MCF 10A (cell line): ENCODE measurements at places on chromosomes 4 and X. TPM values are rescaled to one million over a fixed set of nuclear protein-coding genes. Genes with fewer than 3 reads are reported as not detected.

Gene NLGN4X
- 1.6 and 2.2 TPM in 2 replicates for total RNA-seq

Gene HTR2C
- total RNA-seq: not detected in 2 replicates

Gene CYSLTR1
- total RNA-seq: 0.16 TPM in 1 of 2 replicates, not detected in the other

Gene GPR119
- not detected in 2 replicates for total RNA-seq

Gene TMSB15A
- total RNA-seq: not detected in 2 replicates

Gene TSPAN6
- total RNA-seq: 4.9 and 5.6 TPM in 2 replicates

Gene USP51
- 0.17 TPM in 1 of 2 replicates, not detected in the other for total RNA-seq

Gene RPS6KA6
- not detected in 2 replicates for total RNA-seq

Gene LONRF3
- total RNA-seq: 1.0 and 1.4 TPM in 2 replicates

Gene MAGEA10
- total RNA-seq: not detected in 2 replicates

Gene EREG
- 28.3 and 34.0 TPM in 2 replicates for total RNA-seq

GRCh38 chrX:97016106-97016505 lies 132.4 kb downstream of the RPA4 start:
- DNase-seq: no peak

DNA sequence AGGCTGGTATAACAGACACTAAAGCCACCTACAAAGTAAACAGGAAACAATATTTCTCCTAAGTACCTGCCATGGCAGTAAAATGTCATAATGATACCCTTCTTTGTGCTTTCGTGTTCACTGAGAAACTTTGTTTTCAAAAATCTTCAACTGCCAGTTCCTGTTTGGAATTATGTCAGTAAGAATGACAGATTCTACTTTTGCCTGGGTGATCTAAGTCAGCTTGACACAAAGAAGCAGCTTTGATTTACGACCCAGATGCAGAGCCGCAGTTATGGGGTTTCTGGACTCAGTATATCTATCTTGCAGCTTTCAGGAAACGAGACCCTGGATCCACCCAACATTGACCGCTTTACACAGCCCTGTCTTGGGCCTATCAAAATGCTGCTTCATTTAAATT lies 71.2 kb downstream of the SNX25 start:
- DNase-seq: no peak

GRCh38 chrX:43456063-43456462 lies 200.0 kb upstream of the MAOA start:
- no peak for DNase-seq

DNA sequence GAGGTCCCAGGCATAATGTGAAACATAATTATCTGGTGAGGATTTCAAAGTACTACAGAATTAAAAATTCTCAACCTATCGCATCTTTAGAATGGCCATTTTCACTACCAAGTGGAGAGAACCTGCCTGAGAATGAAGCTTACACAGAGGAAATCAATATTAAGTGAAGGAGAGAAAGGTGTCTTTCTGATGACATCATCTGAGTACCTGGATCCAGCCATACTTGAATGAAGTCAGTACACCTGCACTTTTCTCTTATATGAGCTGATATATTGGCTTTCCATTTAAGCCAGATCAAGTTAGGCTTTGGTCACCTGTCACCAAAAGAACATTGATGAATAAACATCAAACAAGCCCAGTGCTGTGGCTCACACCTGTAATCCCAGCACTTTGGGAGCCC lies 118.9 kb upstream of the MED14 start:
- no peak for DNase-seq

DNA sequence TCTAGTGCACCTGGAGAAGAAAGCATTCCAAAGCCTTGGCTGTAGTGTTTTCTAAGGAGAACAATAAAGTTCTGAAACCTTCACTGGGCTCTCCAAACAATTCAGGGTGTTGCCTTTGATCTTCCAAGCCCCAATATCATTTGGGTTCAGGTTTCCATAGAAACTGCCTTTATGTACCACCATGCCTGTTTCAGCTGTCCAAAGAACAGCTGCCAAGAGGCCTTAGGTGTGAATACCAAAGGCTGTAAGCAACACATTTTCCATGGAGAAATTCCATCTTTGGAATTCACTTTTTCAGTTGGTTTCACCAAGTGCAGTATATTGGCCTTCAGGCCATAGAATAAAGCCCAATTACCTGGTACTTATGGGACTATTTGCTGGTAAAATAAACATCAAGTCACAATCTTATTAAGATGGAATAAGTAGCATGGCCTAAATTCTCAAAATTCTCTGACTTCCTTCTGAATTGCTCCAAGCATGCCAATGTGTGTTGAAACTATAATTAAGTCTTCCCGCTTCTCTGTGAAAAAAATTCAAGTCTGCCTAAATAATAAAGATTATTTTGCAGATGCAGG lies 61.9 kb downstream of the COX18 start:
- DNase-seq: no peak

GRCh38 chr4:75939890-75940691 lies 722 bp downstream of the NAAA start:
- peak; percentile 55 for DNase-seq

DNA sequence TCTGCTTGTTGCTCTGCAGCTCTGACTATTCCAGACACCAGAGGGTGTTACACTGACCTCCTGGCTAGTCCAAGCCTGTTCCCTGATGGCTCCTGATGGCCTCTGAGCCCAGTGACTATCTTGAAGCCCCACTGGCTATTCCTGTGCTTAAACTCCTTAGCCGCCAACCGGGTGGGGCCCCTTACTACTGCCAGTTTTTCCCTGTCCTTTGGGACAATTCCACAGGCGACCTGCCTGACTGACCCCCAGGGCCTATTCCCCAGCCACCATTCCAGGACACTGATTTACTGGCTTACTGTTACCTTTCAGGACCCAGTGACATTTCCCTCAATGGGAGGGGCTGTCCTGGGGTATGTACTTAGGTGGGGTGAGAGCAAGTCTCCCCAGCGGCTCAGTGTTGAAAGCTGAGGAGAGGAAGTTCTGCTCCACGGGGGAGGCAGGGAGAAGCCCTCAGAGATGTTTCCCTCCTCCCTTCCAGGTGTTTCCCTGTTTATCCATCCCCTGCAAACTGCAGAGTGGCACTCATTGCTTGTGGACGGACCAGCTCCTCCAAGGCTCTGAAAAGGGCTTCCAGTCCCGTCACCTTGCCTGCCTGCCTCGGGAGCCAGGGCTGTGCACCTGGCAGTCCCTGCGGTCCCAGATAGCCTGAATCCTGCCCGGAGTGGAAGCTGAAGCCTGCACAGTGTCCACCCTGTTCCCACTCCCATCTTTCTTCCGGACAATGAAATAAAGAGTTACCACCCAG lies 4.0 kb downstream of the TIMP1 start:
- DNase-seq: no peak

- no peak for DNase-seq
Observed at GRCh38 chrX:73182502-73183114, 32.0 kb downstream of the NAP1L2 start.

GRCh38 chr4:146432065-146432464 lies 89.7 kb downstream of the SLC10A7 start:
- no peak for DNase-seq

DNA sequence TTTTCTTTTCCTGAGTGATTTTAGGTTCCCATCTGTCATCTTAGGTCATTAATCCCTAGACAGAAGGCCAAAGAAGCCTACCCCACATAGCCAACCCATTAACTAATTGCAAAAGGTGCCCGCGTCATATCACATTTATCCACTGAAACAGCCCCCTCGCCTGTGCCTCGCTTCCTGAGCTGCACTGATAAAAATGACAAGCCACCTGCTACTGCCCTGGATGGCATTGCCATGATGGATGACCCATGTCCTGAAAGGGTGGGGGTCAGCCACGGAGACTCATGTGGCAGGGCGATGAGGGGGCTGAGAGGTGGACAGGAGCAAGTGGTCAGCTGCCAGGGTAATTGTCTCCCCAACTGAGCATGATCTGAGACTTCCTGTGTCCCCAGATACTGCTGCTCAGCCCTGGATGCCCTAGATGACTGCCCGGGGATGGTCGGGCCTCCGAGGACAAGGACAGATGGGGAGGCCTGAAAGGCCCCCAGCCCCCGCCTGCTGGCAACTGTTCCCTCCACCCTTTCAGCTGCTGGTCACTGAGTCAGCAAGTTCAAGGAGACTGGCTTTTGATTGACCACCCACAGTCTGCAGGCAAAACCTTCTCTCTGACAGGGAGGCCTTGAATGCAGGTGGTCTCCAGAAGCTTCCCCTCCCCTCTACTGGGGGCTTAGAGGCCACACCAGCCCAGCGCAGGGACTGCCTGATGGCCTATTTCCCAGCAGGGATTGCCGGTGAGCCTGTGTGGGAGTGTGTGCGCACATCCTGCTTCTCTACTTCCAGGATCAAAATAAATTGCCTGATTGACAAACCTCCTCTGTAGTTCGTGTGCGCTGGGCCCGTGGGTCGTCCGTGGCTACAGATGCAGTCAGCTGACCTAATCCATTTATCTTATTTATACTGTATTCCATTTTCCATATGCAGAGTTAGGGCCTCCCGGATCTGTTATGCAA lies 496.3 kb downstream of the BCOR start:
- DNase-seq: no peak

- peak; percentile 40 for DNase-seq
Observed at GRCh38 chr4:20662851-20663250, 37.4 kb upstream of the PACRGL start.

DNA sequence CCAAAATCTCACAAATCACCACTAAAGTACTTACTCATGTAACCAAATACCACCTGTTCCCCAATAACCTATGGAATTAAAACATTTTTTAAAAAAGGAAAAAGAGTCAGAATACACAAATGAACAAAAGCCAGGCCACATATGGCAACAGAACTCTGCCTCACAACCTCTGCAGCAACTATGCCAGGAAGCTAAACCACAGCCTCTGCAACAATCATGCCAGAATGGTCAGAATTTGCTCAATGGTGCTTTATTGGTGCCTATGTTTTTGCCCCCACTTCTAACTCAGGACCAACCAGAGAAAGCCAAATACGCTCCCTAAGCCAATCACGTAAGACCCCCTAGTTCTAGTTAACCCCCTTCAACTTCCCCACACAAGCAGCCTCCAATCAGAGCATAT lies 69.6 kb downstream of the HOPX start:
- DNase-seq: no peak

GRCh38 chr4:147110473-147111367 lies 165.1 kb upstream of the TTC29 start:
- DNase-seq: no peak

DNA sequence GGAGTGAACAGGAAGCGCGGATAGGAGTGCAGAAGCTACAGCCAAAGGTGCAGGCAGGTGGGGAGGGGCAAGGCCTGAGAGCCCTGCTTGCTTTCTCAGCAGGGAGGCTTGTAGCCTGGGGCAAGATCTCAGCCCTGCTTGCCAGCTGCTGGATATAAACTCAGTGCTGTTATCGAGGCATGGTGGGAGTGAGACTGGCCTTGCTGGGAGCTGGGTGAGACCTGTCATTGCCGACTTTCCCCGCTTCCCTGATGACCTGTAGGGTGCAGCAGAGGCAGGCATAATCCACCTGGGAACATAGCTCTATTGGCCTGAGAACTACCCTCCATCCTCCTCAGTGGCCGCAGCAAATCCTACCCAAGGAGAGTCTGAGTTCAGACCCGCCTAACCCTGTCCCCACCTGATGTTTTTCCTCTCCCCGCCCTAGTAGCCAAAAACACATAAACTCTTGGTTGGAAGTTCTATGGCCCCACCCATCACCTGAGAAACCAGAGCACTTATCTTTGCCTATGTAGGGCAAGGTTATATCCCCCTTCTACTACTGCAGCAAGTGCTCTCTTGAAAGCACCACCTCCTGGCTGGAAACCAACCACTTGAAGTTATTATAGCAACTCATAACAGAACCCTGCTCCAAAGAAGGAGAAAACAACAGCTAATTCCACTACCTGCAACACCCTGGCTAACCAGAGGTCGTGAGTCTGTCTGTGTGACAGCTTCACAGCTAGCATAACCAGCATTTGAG lies 80.7 kb downstream of the FHIP1A start:
- no peak for DNase-seq

DNA sequence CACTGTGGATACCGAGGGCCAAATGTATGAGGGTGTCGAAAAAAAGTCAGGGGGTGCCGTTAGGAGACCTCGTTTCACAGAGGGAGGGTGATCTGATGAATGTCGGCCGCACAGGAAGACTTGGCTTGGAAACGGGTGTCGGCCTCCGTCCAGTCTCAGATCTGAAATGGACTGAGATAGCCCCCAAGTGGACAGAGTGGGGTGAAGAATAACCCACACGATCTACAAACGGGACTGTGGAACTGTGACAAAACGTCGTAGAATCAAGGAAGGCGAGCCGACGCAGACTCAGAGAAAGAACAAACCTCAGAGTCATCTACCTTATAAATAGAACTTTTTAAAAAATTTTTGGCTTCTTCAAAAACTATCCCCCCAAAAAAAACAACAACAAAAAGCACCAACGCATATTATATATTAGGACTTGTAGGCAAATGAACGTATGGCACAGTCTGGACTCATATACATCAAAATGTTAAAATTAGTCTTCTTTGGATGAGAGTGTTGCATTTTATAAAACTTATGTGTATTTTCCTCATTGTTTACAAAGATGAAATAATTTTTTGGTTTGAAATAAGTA lies 63.8 kb upstream of the IRF2 start:
- peak; percentile 94 for DNase-seq

GRCh38 chrX:69109706-69110105 lies 55.5 kb downstream of the PJA1 start:
- peak; percentile 88 for DNase-seq

DNA sequence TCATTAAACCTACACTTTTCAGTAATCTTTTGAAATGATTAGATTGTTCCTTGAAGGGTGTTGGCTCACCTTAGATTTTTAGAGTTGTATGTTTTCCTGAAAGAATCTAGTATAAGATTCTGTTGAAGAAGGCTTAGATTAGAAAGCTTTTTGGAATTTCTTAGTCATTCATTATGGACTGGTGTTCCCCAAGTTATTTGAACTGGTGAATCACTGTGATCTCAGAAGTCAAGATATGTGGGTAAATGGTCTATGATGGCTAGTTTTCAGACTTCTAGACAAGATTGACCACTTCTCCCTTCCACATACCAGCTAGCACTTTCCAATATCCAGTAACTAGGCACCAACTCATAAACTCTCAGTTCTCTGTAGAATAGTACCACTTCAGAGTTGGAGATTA lies 138.1 kb downstream of the KDM6A start:
- DNase-seq: no peak

DNA sequence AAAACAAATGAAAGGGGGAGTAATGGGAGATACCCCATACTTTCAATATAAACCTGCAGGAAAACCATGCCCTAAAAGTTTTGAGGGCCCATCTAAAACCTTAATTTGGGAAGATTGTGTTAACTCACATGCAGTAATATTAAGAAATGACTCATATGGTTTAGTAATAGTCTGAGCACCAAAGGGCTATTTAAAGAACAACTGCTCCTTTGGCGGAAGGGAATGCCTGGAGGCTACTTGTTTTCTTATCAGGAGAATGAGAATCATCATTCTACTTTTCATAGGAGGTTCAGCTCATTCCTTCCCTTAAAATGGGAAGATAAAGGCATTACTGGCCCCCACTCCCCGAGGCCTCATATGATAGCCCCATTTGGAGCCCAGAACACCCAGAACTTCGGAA lies 47.6 kb downstream of the SPIN3 start:
- DNase-seq: peak; percentile 77

DNA sequence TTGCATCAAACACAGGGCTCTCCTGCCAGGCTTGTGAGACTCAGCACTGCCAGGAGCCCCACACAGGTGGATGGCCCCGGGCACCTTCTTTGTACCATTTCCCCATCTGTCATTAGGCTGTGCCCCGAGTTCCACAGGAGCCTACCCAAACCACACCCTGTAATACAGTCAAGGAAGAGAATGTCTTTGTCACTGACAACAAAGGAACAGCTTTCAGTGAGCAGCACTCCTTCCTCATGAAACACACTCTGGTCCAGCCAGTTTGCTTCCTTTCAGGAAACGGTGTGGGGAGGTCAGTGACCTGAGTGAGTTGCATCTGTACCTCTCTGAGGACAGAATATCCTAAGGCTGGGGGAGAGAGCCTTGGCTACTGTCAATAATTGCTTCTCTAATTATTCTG lies 53.7 kb downstream of the LNX1 start:
- DNase-seq: no peak

- no peak for DNase-seq
Observed at GRCh38 chr4:15754323-15754722, 23.8 kb upstream of the CD38 start.
